Motor neuron (in vitro differentiated cells): ENCODE measurements at places on chromosomes 12 and 14. TPM values are rescaled to one million over a fixed set of nuclear protein-coding genes. Genes with fewer than 3 reads are reported as not detected.
A peak's percentile ranks its signal among the peaks of the same experiment; 100 is the strongest.

GRCh38 chr12:46609674-46610073, 216.1 kb downstream of the SLC38A4 start:
- no peak for ATAC-seq

- no peak for ATAC-seq
Measured at GRCh38 chr12:51218607-51219161, 822 bp upstream of the POU6F1 start.

- ATAC-seq = peak; percentile 71
Measured at GRCh38 chr12:109706747-109707469, 6.7 kb upstream of the FAM222A start.

DNA sequence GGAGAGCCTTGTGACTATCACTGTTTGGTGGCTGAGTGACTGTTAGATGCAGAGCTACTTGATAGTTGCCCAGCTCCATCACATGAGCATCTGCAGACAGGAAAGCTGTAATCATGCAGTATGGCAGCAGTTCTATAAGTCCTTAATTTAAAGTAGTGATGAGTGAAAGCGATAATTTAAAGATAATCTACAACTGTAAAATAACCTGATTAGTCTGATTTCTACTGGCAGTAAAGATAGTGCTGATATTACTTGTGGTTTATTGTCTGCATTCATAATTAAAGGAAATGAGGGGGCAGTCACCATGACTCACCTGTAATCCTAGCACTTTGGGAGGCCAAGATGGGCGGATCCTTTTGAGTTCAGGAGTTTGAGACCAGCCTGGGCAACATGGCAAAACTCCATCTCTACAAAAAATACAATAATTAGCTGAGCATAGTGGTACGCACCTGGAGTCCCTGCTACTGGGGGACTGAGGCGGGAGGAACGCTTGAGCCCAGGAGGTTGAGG, 41.2 kb upstream of the PLEKHD1 start:
- ATAC-seq = no peak

GRCh38 chr14:68884031-68885030, 91.5 kb upstream of the ZFP36L1 start:
- ATAC-seq = peak; percentile 45

DNA sequence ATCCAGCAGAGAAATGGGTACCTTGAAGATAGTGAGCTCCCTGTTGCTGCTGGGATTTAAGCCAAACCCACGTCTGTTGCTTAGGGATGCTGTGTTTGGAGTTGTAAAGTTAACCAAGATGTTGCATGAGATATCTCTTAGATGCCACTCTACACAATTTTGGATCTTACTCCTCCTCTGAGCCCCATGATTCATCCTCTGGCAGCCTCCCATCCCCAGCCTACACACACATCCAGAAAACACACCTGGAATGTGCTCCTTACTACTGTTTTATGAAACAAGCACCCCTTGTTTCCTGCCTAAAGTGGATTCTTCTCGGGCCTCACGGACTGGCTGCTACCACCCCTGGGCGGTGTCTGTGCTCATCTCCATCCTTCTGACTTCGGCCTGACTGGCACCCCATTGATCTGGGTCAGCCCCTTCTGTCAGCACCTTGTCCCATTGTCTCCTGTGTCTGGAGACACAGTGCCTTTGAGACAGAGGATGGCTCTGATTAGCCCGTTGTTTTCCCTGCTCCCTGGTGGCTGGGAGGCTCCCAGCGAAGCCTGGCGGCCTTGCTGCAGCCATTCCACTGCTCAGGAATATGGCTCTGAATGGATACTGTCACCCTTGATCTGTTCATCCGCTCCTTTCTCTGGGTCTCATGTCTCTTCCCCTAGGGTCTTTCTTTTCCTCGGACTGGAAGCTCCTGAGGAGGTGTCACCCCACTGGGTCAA, 24.3 kb downstream of the TSPAN9 start:
- ATAC-seq = no peak

DNA sequence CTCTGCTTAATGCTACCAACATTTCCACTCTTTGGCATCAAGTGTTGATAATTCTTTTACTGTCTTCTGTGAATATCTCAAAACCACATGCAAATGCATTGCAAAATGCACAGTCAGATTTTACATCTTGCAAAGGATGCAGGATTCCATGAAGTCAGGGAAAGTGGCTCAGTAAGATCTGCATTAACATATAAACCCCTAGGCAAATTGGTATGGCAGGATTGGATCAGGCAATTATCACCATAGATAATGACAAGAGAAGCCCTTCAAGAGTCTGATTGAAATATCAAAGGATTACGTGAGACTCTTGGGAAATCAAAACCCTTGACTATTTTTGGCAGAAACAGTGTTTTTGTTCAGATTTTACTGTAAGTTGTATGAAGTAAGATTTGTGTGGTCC, 71.0 kb downstream of the TMTC2 start:
- ATAC-seq = no peak

GRCh38 chr14:92449404-92450181, 64.0 kb upstream of the RIN3 start:
- ATAC-seq = peak; percentile 65

GRCh38 chr12:68866950-68867349, 59.0 kb downstream of the MDM2 start:
- ATAC-seq = no peak

DNA sequence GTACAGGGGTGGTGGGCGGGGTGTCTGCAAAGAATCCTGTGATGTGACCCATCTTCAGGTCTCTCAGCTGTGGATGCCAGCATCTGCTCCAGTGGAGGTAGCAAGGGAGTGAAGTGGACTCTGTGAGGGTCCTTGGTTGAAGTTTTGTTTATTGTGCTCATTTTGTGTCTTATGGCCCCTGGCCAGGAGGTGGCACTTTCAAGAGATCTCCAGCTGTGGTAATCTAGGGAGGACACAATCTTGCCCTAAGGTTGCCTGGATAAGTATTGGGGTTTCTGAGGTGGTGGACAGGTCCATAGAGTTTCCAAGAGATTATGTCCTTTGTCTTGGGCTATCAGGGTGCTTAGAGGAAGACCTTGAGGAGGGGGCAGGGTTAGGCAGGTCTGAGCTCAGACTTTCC, 260.7 kb downstream of the CCDC59 start:
- no peak for ATAC-seq

The MAP3K12 gene
- total RNA-seq = 34.7 and 37.5 TPM in 2 replicates

The TSHR gene
- 0.78 and 2.0 TPM in 2 replicates for total RNA-seq

The CLEC4C gene
- 0.41 and 0.52 TPM in 2 replicates for total RNA-seq

The SLC39A5 gene
- 0.49 and 0.50 TPM in 2 replicates for total RNA-seq
